ENCODE measurements at places on chromosomes 5 and 9.
A peak's percentile ranks its signal among the peaks of the same experiment; 100 is the strongest.

DNA sequence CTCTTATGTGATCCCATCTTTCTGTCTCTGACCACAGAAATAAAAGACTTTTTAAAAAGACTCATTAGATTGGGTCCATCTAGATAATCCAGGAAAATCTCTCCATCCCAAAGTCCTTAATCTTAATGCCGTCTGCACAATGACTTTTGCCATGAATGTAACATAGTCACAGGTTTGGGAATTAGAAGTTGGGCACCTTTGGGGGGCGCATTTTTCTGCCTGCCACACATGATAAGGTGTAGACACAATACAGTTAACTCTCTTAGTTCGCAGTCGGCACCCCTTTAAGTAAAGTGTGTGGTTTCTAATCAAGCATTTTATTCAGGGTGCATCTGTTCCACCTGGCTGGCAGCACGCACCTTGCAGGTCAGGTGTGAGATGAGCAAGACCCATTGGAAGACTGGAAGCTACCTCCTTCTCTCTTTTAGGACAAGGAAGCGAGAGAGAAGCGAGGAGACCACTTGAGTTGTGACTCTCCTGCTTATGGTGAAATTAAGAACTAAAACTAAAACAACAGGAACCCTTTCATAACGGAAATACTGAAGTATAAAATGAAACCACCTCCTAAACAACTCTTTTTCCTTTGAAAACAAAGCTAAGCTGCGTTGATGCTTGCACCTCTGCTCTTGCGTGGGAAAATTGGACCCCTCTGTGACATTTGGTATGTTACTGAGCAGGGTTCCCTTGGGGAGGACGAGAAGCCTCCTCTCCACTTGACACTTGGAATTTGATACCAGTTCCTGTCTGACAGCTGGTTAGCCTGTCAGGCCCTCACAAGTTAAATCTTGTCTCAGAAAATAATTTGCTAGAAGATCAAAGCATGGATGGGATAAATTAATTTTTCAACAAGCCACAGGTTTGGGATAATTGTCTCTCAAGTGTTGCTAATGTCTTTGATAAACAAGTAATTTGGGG lies 304.6 kb upstream of the DMRT1 start:
- no peak for DNase-seq

DNA sequence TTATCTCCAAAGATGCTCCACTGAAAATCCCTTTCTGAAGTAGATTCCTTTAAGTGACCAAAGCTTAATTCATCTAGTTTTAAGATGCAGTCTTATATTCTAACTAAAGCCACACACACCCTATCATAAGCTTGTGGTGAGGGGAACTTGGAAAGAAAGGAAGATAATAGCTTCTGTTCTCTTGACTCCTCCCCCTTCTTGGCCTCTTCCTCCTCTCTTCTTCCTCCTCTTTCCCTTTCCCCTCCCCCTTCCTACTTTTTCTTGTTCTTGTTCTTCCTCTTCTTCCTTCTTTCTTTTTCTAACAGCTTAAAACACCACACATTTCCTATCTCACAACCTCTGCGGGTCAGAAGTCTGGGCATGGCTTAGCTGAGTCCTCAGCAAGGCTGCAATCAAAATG lies 23.5 kb downstream of the IL7R start:
- DNase-seq = no peak

DNA sequence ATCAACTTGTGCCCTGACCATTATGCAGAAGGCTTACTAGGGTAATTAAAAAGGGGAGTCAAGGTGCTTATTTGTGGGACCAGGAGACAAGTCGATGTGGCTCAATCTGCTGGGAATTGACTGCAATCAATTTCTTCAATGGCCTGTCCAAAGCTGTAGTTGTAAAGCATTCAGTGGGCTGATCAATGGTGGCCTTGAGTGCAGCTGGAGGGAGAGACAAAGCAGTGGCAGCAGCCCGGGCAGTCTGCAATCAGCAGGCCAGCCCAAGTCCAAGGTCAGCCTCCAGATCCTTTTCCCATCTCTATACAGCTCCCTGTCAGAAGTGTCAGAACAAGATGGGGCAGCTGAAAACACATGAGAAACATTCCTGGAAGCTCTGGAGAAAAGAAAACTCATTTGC lies 51.0 kb upstream of the BRINP1 start:
- no peak for DNase-seq

GRCh38 chr5:108487951-108488350 lies 106.1 kb upstream of the FBXL17 start:
- DNase-seq = no peak

- DNase-seq = no peak
These were observed 10.8 kb downstream of the GADD45G start for GRCh38 chr9:89615661-89616060.

DNA sequence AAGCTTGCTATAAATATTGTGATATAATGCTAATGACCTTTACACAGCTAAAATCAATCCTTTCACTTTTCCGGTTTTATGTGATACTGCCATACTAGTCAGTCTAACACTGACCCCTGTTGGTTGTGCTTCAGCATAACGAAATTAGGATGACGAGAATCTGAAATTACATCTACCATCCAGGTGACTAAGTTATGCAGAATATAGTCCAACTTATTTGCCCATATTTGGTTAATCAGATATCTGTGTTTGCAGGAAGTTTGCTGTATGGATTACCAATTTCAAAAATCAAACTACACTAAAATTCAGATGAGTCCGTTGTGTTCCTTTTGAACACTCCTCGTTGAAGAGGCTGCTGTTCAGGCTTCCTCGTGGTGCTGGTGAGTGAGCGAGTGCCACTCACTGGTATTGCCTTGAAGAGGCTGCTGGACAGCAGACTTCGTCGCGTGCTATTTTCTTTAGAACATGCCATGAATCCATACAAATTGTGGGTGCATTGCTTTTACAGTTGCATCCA lies 32.5 kb downstream of the TENT4A start:
- DNase-seq = peak; percentile 13

DNA sequence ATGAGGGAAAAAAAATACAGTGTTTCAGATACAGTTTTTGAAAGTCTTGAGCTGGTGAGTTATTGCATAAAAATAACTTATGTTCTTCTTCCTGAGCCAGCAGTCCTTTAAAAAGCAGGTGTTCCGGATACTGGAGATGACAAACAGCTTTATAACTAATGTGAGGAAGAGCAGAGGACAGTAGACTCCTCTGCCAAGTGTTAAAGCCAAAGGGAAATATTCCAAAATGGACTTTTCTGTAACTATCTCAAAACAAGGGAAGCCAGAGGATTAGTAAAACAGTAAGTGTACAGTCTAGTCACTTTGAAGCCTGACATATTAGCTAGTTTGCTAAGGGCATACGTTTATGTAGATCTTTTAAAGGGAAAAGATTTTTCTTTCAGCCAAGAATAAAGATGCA lies 11.0 kb upstream of the SNCAIP start:
- DNase-seq = no peak

- no peak for DNase-seq
These were observed 199.4 kb downstream of the ESM1 start for GRCh38 chr5:54785729-54786591.

GRCh38 chr9:131407717-131408195 lies 13.9 kb downstream of the PRRC2B start:
- DNase-seq = no peak

DNA sequence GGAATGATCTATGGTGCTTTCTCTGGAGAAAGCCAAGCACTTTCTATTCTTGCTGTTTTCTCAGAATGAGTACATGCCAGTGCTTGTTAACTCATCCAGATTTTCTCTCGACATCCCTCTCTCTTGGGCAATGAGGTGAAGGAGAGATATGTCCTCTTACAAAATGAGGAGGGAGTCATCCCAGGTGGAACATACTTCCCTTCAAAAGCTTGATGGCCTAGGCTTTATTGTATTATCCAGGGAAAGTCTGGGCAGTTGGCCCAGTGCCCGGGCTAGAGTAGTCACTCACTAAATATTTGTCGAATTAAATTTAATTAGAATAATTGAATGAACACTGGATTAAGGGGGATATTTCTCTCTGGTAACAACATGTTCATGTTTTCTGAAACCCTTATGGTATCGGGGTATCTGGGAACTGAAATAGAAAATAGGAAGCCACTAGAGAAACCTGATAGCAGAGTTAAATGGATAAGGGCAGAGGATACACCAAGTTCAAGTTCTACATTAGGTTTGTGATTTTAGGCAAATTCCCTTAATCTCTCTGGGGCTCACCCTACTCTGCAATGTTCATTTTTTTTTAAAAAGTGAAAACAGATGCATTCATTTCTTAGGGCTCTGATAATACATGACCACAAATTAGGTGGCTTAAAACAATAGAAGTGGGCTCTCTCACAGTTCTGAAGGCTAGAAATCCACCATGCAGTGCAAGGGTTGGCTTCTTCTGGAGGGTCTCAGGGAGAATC lies 99.6 kb downstream of the LIFR start:
- DNase-seq = no peak

DNA sequence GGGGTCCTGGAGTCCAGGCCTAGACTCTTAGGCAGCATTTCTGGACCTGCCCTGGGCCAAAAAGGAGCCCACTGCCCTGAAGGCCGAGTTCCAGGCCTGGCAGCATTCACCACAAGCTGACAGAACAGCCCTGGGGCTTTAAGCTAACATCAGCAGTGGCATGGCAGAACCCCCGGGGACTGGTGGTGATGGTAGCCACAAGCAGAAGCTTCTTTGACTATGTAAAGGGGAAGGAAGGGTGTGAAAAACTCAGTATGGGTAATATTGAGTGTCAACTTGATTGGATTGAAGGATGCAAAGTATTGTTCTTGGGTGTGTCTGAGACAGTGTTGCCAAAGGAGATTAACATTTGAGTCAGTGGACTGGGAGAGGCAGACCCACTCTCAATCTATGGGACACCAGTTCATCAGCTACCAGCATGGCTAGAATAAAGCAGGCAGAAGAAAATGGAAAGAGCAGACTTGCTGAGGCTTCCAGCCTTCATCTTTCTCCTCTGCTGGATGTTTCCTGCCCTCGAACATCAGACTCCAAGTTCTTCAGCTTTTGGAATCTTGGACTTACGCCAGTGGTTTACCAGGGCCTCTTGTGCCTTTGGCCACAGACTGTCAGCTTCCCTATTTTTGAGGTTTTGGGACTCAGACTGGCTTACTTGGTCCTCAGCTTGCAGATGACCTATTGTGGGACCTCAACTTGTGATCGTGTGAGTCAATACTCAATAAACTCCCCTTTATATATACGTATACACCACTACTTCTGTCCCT lies 661.0 kb upstream of the C9orf72 start:
- peak; percentile 22 for DNase-seq

DNA sequence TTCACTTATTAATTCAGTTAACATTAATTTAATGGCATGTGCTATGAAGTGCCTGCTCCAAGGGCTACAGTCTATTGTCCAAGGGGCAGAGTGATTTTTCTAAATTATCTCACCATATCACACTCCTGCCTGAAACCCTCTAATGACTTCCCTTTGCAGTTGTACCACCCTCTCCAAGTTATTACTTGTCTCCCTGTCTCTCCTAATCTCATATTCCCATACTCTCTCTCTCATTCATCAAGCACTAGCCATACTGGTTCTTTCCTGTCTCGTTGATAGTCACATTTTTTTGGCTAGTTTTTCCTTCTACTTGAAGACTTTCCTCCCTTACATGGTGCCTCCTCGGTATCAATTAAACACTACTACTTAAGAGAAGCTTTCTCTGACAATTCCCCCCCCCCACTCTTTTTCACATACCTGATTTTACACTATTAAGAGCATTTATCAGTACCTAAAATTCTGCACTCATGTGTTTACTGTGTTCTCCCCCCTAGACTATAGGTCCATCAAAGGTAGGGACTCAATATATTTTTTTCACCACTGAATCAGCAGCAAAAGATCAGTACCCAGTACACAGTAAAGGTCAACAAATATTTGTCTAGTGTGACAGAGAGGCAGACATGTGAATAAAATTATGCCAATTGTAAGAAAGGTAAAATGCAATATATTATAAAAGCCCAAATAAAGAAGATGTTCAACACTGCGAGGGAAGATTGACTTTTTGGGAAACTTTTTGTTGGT lies 19.0 kb downstream of the RICTOR start:
- DNase-seq = no peak

GRCh38 chr9:77679088-77679487 lies 31.0 kb upstream of the GNA14 start:
- no peak for DNase-seq

DNA sequence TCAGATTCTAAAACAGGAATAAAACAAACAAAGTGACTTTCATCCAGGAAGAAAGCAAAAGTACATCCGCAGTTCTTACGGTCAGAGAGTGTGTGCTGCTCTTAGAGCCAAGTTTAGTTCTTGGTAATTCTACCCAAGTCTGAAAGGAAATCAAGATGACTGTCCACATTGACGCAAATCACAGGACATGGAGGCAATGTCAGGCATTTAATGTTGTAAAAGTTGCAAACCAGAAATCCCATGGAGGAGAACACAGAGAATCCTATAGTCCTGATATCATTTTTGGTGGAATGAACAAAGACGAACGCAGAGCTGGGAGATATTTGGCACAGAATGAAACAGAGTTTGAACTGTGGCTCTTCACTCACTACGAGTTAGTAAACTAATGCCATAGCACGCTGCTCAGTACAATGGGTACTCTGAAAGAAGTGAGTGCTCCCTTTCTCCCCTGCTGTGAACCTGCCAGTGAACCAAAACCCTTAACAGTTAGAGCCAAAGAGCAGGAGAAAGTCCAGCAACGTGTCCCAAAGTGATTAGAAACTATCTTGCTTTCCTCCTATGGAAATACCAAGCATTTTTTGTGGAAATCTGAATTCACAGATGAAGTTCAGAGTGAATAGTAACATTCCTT lies 74.3 kb downstream of the MUSK start:
- DNase-seq = peak; percentile 32

GRCh38 chr9:117938086-117938485 lies 233.9 kb downstream of the TLR4 start:
- no peak for DNase-seq

GRCh38 chr5:39205550-39205949 lies 13.8 kb downstream of the FYB1 start:
- DNase-seq = no peak

DNA sequence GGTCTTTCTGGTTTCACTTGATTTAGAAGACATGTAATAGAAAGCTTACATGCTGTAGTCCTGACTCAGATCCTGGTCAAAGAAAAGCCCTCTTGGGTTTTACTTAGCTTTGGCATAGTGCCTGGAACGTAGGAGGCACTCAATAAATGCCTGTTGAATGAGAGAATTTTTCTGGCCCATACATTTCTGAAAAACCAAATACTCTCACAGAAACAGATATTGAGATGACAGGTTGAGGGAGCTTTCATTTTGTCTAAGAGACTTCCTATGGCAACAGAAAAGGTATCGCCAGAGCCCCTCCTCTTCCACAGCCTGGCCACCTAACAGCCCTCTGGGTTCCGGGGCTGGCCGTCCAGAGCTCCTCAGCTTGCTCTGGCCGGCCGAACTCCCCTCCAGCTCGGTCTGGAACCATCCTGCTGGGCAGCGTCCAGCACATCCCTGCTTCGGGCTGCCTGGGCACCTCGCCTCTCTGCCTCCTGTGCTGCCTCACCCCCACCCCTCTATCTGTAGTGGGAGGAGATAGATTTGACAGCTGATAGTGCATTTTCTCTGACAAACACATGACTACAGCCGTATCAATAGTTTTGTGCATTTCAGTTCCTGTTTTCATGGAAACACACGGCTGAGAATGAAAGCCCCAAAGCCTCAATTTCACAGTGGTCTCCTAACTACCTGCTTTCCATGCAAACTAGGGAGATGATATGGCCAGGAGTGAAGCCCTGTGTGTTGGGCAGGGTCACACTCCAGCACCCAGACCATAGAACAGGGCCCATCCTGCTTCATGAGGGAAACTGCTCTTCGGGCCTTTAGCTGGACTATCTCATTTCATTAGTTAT lies 1.1 kb downstream of the IL4 start:
- peak; percentile 95 for DNase-seq

Data from NCI-H226 (cell line).